HL-60 (cell line): ENCODE measurements at places on chromosomes 6 and 20.

GRCh38 chr20:57408131-57408530 is 16.9 kb downstream of the RBM38 start:
- no peak for DNase-seq

GRCh38 chr20:10253780-10254179 is 35.1 kb downstream of the SNAP25 start:
- DNase-seq: no peak

- DNase-seq: peak; percentile 95
Observed at GRCh38 chr6:163711615-163712565, 297.4 kb downstream of the QKI start.

- no peak for DNase-seq
Observed at GRCh38 chr6:29502181-29502580, 14.4 kb upstream of the MAS1L start.

- no peak for DNase-seq
Observed at GRCh38 chr6:31351033-31351380, 6.0 kb downstream of the HLA-B start.
